Stimulated activated naive CD4-positive, alpha-beta T cell (primary cell): ENCODE measurements at places on chromosomes 12 and 14.

GRCh38 chr14:70011098-70011497, 131.9 kb downstream of the SMOC1 start:
- no peak for DNase-seq

DNA sequence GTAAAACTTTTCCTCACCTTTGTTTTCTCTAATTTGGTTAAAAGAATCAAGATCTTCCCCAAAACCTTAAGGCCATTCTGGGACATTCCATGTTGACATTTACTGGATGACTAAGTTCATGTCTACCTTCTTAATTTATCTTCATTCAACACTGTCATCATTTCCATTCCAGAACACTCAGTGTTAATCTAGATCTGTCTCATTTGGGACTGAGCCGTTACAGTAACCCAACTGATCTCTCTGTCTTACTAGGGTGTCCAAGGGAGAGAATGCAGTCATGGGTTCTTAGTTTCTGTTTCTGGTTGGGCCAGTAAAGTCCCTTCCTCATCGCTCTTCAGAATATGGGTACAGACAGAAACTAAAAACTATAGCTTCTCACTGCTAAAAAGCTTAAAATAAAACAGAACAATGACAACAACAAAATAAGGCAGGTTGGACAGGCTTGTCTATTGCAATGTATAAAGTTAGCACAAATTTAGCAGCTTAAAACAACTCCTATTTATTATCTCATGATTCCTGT, 144.8 kb downstream of the ASCL1 start:
- no peak for DNase-seq

- DNase-seq = no peak
Observed at GRCh38 chr14:78959674-78960264, 789.6 kb downstream of the NRXN3 start.

DNA sequence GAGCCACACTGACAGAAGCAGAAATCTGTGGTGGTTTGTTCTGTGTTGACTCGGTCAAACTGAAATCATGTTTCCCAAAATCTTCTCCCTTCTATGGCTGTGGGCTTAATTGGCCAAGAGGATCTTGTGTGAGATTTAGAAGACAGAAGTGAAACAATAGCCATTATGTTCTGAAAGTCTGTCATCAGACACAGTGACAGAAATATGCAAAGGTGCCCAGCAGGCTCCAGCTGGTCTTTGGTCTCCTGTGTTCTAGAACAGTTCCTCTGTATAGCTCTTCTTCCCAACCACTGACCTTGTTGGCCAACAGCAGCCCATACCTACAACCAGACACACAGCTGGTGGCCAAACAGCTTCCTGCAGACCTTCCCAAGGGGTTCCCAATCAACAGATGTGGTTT, 25.0 kb upstream of the COCH start:
- DNase-seq = no peak

GRCh38 chr12:131867471-131867870, 27.0 kb upstream of the ULK1 start:
- DNase-seq = no peak

GRCh38 chr12:10873378-10873777, 10.7 kb downstream of the PRH1 start:
- DNase-seq = no peak

DNA sequence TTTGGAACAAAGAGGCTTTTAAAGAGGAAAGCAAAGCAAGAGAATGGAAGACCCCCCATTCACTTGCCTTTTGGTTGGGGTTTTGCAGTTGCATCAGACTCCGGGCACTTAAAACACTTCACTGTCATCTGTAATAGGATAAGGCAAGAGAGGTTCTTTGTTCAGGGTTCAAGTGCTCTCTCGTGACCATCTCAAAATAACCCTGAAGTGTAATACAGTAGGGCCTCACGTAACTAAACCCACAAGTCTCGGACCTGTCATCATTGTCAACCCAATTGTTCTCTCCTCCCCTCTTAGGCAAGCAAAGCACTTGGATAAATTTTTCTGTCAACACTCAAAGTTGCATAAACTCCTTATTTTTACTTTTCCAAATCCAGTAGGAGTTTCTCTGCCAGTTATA, 26.9 kb upstream of the MYBPC1 start:
- DNase-seq = no peak

DNA sequence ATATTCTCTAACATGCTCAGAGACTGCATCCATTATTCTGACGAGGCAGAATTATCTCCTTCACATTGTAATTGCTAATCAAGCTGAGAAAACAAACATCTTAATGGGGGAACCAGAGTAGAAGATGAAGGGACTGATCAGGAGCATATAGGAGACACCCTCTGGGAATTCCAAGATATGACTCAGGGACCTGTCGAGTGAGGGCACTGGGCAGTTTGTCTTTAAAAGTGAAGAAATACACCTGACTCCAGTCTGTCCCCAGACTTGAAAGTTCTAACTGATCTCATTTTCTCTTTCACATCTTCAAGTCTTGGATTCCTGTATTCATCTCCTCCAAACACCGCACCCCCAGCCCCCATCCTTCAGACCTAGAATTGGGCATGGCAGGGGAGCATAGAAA, 226.9 kb upstream of the PLXNC1 start:
- DNase-seq = no peak

DNA sequence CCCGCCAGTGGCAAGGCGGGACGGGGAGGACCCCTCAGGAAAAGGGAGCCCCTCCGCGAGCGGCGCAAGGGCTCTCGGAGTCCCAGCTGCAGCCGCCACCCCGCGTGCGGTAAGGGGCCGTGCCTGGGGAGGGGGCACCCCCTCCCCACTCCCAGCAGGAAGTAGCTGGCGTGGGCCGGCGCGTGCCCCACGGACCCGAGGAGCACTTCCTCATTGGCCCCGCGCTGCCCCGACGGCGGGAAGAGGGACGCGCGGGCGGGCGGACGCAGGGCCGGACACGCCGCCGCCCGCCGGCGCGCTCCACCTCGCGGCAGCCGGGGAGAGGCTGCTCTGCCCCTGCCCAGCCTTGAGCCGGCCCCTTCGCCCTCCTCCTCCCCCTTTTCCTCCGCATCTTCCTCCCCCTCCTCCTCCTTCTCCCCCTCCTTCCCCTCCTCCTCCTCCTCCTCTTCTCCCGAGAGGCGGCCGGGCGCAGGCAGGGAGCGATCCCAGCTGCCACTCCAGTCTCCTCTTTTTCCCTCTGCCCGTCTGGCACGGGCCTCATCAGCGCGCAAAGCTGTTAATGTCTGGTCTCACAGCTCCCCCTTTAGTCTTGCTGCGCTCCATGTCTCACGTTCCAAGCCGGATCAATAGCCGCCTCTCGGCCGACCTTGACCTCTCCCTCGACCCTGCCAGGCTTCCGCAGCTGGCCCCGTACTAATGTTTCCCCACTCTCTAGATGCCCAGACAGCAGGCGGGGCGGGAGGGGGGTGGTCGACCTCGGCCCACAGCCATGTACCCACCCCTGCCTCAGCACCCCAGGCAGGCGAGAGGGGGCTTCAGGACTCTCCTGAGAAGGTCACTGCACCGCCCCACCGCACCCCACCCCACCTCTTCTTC, 2.6 kb upstream of the BCL11B start:
- DNase-seq = no peak

DNA sequence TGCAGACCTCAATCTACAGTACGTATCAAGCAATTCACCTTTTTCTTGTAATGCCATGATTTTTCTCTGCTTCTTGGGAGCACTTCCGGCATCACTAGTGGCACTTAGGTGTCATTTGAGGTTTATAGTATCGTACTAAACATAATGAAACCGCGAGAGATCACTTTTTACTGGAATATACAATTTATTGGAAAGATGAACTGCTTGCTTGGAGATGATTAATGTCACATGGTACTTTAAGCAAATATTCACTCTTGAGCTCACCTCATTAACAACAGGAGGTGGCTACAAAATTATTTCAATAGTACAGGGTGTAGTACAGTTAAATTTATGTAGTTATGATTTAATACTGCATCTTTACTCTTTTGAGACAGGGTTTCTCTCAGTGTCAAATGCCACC, 11.5 kb downstream of the FUT8 start:
- no peak for DNase-seq

- peak; percentile 24 for DNase-seq
Observed at GRCh38 chr12:12927211-12928079, 24.5 kb downstream of the GPRC5D start.

- no peak for DNase-seq
Observed at GRCh38 chr14:30906752-30907658, 32.6 kb downstream of the COCH start.

GRCh38 chr12:59240048-59240447, 319.7 kb upstream of the LRIG3 start:
- DNase-seq = no peak

DNA sequence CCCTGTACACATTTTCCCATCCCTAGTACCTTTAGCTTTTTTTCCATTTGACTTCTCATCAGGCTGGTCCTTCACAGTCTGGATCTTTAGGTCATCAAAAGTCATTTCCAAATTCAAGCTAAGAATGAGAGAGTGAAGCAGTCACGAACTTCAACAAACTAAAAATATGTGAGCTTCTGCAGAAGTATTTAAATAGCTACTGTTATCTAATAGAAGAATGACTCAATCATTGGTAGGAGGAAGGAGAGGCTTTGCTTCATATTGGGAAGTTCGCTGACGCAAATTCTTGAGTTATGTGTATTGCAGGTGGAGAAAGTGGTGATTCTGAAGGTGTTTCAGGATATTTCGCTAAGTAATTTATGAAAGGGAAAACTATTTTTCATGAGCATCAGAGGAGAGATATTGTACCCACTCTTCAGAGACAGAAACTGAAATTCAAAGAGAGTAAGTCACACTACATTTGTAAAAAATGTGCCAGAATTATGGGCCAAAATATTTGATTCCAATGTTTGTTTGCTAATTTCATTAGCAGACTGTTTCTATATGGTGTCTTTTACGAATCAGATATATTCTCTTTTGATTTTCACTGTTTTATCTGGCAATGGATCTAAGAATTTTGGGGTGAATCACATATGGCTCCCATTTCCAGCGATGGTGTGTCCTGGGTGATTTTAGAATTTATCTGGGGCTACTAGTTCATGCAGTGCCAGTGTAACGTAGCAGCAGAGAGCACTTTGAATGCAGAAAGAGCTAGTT, at the start of gene OLR1:
Gene OLR1 (minus strand): TSS at position 160 of the 756 bp plus-strand sequence. CDS start 55 bp downstream, at position 105.
- DNase-seq = no peak
